Airway epithelial cell (primary cell): ENCODE measurements at places on chromosomes 2 and 18. TPM values are rescaled to one million over a fixed set of nuclear protein-coding genes. Genes with fewer than 3 reads are reported as not detected.

The CXCR1 gene
- not detected in 2 replicates for total RNA-seq

The CDK5R2 gene
- total RNA-seq, result not detected in 2 replicates

The RAB6C gene
- total RNA-seq, result not detected in 2 replicates

The C2orf78 gene
- total RNA-seq, result not detected in 2 replicates

The SCN3A gene
- not detected in 2 replicates for total RNA-seq

The GPR35 gene
- 0.28 TPM in 1 of 2 replicates, not detected in the other for total RNA-seq

The PER2 gene
- 8.2 and 9.7 TPM in 2 replicates for total RNA-seq

The HJURP gene
- total RNA-seq, result 18.2 and 26.2 TPM in 2 replicates

The VIL1 gene
- total RNA-seq, result not detected in 2 replicates
